T-cell (primary cell): ENCODE measurements at places on chromosomes 16 and 17. TPM values are rescaled to one million over a fixed set of nuclear protein-coding genes. Genes with fewer than 3 reads are reported as not detected.

- no peak overlapping the region for H3K4me3 ChIP-seq
- peaks cover 51% of the 10 kb centered on the region for H3K27me3 ChIP-seq
- H3K27ac ChIP-seq: no peak overlapping the region
- H3K36me3 ChIP-seq: no peaks in the 10 kb centered on the region
- DNase-seq: no peak
- H3K4me1 ChIP-seq: no peaks in the 10 kb centered on the region
Observed at GRCh38 chr17:80513892-80514291, 30.7 kb upstream of the RPTOR start.

The PIMREG gene
- total RNA-seq: 0.79 TPM

- H3K4me3 ChIP-seq: no peak overlapping the region
- H3K4me1 ChIP-seq: no peaks in the 10 kb centered on the region
- no peaks in the 10 kb centered on the region for H3K27me3 ChIP-seq
- DNase-seq: no peak
- H3K36me3 ChIP-seq: no peaks in the 10 kb centered on the region
Observed at GRCh38 chr16:4231367-4231766, 10.5 kb downstream of the SRL start.

DNA sequence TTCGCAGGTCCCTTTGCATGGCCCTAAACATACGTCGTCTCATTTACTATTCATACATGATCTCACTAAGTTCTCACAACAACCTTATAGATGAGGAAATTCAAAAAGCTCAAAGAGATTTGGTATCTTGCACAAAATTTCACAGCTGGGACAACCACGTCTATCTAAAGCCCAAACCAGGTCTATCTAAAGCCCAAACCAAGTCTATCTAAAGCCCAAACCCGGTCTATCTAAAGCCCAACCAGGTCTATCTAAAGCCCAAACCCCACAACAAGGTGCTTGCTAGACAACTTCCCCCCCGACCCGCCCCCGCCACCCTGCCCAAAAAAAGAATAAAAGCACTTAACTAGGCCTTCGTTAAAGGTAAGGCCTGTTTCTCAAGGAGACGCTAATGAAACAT, 174.9 kb downstream of the VPS53 start:
- H3K4me3 ChIP-seq: no peak overlapping the region
- peaks cover 19% of the 10 kb centered on the region for H3K36me3 ChIP-seq
- no peak for DNase-seq
- no peaks in the 10 kb centered on the region for H3K27me3 ChIP-seq
- no peaks in the 10 kb centered on the region for H3K4me1 ChIP-seq

DNA sequence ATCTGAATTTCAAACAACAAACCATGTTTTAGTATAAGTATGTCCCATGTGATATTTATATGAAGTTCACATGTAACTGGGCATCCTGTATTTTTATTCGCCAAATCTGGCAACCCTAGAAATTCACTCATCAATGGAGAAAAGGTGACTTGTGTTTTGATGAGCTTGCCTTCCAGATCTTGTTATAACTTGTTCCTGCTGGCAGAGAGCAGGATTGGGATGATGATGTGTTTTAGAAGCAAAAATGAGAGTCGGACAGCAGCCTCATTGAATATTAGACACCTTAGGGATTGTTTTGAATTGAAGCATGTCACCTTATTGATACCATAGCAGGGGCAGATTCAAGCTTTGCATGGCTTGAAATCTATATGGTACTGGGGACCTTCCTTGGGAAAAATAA, 85.4 kb upstream of the MED13 start:
- H3K36me3 ChIP-seq: no peaks in the 10 kb centered on the region
- no peaks in the 10 kb centered on the region for H3K4me1 ChIP-seq
- no peaks in the 10 kb centered on the region for H3K27me3 ChIP-seq
- H3K27ac ChIP-seq: no peak overlapping the region

The LPCAT2 gene
- 0.67 TPM for total RNA-seq
